ENCODE measurements at places on chromosomes 11 and 22. TPM values are rescaled to one million over a fixed set of nuclear protein-coding genes. Genes with fewer than 3 reads are reported as not detected.
A peak's percentile ranks its signal among the peaks of the same experiment; 100 is the strongest.

Gene TXN2
- total RNA-seq, result 78.3 TPM

GRCh38 chr11:7574491-7575130 is 60.8 kb downstream of the PPFIBP2 start:
- no peak for ATAC-seq

DNA sequence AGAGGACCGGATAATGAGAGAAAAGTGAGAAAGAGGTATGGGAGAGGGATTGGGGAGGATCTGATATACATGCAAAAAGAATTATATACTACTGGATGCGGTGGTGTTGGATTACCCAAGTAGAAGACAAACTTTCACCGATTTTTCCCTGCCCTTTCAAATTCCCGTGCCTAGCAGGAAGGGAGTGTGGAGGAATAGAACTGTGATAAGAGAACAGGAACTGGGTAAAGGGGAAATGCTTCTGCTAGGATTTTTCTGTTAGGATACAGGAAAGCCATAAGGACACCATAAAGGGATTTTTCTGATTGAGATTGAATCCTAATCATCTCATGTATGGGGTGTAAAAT is 480 bp upstream of the MTMR2 start:
- peak; percentile 40 for ATAC-seq

- no peak for ATAC-seq
Observed at GRCh38 chr11:71364176-71364671, 84.0 kb downstream of the DHCR7 start.

- ATAC-seq, result no peak
Observed at GRCh38 chr11:76789443-76789719, 6.2 kb downstream of the TSKU start.

Data from gastroesophageal sphincter (tissue), 4 donors.